ENCODE measurements at places on chromosomes 7 and 10.

GRCh38 chr10:47104151-47104605 is 192.9 kb downstream of the PTPN20 start:
- DNase-seq = no peak

DNA sequence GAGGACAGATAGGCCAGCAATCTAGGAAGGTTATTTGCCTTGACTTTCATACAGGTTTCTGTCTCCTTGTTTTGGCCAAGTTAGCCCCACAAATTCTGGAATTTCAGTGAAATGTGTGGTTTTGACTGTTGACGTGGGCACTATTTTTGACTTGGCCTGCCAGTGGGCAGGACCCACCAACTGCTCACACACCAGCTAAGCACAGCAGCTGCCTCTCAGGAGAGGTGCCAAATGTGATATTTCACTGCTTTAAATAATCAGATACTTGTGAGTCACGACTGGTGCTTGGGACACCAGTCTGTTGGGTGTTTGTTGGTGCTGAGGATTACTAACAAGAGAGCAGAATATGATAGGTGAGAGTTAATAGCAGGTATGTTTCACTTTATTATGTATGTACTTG is 409.7 kb upstream of the MTPN start:
- no peak for DNase-seq

DNA sequence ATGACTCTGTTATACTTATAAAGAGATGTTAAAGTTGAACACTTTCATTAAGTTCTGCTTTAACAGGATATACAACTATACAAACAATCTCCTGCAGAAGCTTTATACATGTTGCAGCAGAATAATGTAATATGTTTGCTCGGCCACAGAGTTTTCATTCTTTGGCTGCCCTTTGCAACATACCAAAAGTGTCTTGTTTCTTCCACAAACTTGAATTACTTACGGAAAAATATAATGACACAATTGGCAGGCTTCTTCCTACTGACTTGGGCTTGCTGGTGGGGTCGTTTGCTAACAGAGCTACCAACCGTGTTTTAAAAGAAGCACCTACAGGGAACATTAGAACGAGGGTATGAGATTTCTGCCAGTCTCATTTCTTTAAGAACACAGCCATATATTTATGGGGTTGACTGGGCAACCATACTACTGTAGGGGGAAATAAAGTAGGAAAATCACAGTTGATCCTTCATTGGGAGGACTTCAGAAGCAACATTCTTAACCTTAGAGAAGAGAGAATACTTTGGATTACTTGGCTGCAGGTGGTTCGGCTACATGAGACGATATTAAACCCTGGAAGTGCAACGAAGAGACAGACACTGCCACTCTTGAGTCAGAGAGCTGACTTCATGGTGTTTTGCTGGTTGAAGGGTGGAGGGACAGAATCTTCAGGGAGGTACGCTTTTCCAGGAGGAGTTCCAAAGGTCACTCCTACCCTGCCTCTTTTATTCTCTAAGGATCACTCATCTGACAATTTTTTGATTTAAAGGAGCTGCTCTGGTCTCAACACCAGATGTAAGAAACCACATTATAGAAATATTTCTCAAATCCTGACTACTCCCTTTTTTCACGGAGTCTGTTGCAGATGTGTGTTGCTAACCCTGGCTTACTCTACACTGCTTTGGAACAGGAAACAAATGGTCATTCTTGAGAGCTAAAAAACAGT is 123.9 kb downstream of the SEMA3C start:
- DNase-seq = no peak

DNA sequence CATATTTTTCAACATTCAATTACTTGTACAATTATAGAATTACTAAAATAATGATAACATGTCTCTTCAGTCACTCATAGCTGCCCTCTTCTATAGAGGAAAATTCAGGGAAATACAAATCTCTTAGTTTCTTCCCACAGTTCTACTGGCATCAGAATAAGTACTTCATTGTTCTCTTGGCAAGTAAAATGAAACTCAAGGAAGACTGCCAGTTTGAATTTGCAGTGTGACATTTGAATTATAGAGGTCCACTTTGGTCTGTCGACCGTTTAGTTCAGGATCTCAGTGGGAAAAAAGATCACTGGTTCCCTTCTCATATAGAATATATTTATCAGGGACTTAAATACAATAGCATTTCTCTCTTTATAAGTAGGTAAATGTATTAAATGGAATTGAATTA is 114.5 kb downstream of the PON1 start:
- DNase-seq = no peak

All from HepG2 (cell line).